Tibial nerve (tissue), 4 donors: ENCODE measurements at places on chromosomes 16 and 17.

DNA sequence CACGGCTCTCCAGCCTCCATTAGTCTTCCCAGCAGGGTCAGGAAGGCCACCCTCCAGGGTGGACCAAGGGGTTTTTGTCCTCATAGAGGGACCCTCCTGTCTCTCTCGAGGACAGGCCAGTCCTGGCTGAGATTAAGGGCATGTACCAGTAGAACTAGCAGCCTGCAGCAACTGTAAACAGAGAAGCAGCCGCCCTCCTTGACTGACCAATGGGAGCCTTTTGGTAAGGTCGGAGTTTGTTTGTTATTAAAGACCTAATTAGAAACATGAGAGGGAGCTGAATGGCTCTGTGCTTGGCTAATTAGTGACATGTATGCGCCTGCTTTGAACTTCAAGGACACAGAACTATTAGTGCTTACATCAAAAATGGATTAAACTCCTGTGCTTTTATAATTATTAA is 80.0 kb downstream of the CCDC182 start:
- H3K27ac ChIP-seq = no peak overlapping the region
- DNase-seq = no peak
- no peak overlapping the region for H3K4me3 ChIP-seq
- H3K27me3 ChIP-seq = no peaks in the 10 kb centered on the region

DNA sequence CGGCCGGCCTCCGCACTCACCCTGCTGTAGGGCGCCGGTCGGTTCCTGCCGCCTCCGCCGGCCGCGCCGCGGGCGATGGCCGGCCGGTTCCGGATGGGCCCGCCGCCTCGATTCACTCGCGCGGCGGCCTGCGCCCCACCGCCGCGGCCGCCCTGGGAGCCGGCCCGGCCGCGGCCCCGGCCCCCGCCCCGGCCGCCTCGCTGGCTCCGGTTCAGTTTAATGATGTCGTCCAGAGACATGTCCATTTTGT is 158 bp downstream of the ALYREF start:
- H3K27me3 ChIP-seq = no peaks in the 10 kb centered on the region
- no peak for DNase-seq

GRCh38 chr17:81009136-81009535 is 17.5 kb downstream of the CHMP6 start:
- peaks cover 29% of the 10 kb centered on the region for H3K27me3 ChIP-seq
- H3K4me1 ChIP-seq = peaks cover 4% of the 10 kb centered on the region
- no peak for DNase-seq
- H3K27ac ChIP-seq = no peak overlapping the region
- H3K4me3 ChIP-seq = no peak overlapping the region

GRCh38 chr17:38449364-38449763 is 21.1 kb downstream of the ARHGAP23 start:
- no peak overlapping the region for H3K4me3 ChIP-seq
- no peaks in the 10 kb centered on the region for H3K27me3 ChIP-seq
- H3K4me1 ChIP-seq = no peaks in the 10 kb centered on the region
- H3K36me3 ChIP-seq = no peaks in the 10 kb centered on the region
- peak overlapping the region; percentile 88 for H3K27ac ChIP-seq

DNA sequence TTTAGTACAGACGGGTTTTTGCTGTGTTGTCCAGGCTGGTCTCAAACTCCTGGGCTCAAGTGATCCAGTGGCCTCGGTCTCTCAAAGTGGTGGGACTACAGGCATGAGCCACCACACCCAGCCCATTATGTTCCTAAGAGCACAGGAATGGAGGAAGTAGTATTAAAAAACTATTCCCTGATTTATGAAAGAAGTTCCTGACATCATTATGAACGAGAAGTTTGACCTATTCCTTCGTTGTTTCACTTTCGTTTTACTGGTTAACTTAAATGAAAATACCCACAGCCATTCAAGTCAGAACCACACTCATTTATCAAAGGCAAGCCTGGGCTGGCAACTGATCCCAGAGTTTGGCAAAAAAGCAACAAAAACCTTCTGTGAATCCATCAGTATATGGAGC is 13.5 kb upstream of the CBX4 start:
- H3K4me1 ChIP-seq = peaks cover 8% of the 10 kb centered on the region
- peaks cover 4% of the 10 kb centered on the region for H3K27me3 ChIP-seq
- DNase-seq = no peak
- no peaks in the 10 kb centered on the region for H3K36me3 ChIP-seq
